ENCODE measurements at places on chromosomes 1 and 21.

- no peak for DNase-seq
Measured at GRCh38 chr1:228735871-228736586, 750 bp downstream of the RHOU start.

- no peak for DNase-seq
Measured at GRCh38 chr1:18959591-18959990, 3.1 kb upstream of the IFFO2 start.

DNA sequence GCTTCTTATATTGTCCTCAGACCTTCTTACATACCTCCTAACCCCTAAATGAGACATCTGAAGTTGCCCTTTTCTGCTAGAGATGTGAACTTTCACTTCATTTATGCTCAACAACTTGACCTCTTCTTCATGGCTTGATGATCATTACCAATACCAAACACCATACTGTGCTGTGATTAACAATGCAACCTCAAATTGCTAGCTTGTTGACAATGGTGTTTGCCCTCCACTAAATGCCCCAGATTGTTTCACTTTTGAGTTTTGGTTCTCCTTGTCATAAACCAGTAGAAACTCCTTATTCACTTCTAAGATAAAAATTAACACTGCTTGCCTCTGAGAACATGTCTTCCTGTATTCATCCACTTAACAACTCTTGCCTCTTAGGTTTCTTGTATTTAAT lies 5.6 kb downstream of the JAK1 start:
- no peak for DNase-seq

DNA sequence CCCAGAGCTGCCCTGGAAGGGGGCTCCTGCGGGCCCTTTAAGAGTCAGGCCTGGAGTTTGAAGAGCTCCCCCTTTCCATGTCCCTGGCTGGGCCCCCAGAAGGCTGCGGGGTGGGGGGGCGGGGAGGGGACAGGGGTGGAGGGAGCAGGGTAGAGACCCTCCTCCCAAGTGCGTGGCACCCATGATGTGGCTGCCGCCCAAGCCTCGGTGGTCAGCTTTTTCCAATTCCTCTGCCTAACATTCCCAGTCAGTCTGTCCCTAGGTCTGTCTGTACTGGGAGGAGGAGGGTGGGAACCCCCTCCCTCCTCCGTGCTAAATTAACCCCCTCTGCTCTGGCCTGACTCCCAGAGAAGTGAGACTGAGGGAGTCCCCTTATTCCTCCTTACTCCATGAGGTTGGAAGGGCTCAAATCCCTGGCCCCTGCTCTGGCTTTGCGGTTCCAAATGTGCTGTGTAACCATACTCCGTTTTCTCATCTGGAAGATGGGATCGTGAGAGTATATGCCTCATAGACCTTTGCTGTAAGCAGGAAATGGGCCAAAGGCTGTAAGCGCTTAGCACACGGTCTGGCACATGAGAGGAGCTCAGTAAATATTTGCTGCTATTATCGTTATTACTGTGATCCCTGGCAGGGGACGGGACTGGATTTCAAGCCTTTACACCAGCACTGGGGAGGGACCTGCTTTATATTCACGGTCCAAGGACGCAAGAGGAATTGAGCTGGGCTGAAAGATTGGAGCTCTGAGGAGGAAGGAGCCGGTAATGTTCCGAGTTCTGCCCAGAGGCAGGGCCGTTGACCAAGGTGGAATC lies 658 bp upstream of the COL16A1 start:
- DNase-seq: no peak

DNA sequence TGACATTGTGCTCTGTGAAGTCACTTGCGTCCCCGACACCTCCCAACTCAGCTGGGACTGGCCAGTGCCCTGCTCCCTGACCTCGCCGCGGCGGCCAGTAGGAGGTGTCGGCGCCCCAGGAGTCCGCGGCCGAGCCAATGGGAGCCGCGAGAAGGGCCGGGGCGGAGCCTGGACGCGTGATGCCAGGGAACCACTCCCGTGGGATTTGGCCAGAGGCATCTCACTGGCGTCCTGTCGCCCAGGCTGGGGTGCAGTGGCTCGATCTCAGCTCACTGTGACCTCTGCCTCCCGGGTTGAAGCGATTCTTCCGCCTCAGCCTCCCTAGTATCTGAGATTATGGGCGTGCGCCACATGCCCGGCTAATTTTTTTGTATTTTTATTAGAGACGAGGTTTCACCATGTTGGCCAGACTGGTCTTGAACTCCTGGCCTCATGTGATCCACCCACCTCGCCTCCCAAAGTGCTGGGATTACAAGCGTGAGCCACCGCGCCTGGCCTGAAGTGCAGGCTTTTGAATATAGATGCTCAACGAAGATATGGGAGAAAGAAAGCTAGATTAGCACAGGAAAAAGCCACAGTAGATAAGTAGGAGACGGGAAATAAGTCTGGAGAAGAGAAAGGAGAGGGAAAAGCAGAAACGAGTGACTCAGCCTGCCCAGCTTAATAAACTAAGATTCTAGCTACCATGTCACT lies 38.0 kb downstream of the ZBTB8OS start:
- DNase-seq: peak; percentile 68

GRCh38 chr21:41593760-41594138 lies 85.8 kb upstream of the TMPRSS2 start:
- DNase-seq: no peak

DNA sequence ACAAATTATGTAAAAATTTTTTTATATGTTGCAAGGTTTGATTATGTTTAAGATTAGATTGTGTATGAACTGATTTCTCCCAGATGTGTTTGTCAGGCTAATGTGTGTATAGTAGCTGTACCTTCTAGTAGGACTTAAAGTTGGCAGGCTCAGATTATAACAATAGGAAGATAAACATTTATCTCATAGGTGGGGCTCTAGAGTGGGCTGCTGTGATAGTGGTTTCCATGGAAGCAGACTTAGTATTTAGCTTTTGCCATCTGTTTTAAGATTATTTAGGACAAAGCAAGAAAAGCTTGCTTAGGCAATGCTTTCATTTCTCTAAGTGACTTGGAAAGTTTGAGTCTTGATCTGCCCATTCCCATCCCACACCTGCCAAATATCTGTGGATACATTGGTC lies 187.7 kb upstream of the CACYBP start:
- DNase-seq: no peak

DNA sequence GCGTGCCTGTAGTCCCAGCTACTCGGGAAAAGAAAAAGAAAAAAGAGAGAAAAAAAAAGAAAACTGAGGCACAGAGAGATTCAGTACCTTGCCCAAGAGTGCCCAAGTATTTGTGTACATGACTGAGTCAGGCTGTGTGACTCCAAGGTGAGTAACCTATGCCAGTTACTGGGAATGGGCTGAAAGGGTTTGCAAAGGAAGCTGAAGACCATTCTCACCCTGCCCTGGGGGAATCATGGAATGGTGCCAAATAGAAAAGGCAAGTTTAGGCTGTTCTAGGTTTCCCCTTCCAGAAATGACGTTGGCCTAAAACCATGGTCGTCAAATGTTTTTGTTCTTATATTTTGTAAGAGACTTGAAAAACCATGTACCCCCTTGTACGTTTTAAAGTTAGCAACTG lies 37.9 kb upstream of the LRIG2 start:
- no peak for DNase-seq

DNA sequence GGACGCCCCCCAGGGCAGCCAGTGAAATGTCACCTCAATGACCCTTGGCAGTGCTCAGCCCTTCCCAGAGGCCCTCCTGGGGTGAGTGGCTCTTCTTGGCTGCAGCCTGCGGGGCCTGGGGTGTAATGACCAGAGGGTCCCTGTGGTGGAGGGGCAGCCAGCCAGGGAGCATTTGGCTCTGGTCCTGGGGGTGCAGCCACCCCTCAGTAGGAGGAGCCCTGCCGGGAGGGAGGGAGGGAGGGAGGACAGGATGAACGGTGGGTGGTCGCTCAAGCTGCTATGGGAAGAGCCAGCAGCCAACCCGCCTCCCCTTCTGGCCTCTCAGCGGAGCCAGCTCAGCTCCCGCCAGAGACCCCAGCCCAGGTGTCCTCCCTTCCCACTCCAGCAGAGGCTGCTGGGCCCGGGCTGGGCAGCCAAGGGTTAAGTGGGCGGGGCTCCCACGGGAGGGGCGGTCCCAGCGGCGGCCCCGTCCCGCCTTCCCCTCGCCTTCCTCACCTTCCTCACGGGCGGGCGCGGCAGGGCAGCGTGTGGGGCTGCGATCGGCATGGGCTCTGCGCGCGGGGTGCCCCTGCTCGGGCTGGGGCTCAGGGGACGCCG lies 9.0 kb upstream of the PLCH2 start:
- DNase-seq: no peak

DNA sequence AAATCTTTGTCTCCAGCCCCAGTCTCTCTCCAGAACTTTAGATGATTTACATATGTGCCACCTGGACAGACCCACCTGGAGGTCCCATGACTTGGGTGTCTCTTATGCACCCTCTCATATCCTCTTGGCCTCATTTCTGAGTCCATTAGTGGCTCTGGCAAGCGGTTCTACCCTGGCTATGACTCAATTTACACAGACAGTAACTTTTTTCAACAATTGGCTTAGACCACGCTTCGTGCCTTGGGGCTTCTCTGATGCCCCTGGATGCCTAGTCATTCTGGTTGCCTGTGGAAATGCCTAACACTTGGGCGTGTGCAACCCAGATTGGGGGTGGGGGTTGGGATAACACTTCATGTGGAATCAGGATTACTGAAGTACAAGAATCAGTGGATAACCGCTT lies 57.1 kb upstream of the GADD45A start:
- DNase-seq: no peak

GRCh38 chr1:192978195-192978710 lies 80.9 kb downstream of the UCHL5 start:
- no peak for DNase-seq
